ENCODE measurements at places on chromosomes 11 and 22. TPM values are rescaled to one million over a fixed set of nuclear protein-coding genes. Genes with fewer than 3 reads are reported as not detected.

GRCh38 chr22:46579751-46580449 is 40.3 kb upstream of the GRAMD4 start:
- peaks cover 22% of the 10 kb centered on the region for H3K4me1 ChIP-seq
- H3K36me3 ChIP-seq: no peaks in the 10 kb centered on the region
- no peak overlapping the region for H3K4me3 ChIP-seq
- peaks cover 12% of the 10 kb centered on the region for H3K27me3 ChIP-seq

GRCh38 chr11:35029979-35030682 is 108.8 kb upstream of the CD44 start:
- DNase-seq: peak; percentile 20
- no peaks in the 10 kb centered on the region for H3K27me3 ChIP-seq
- no peaks in the 10 kb centered on the region for H3K36me3 ChIP-seq
- no peak overlapping the region for H3K27ac ChIP-seq

DNA sequence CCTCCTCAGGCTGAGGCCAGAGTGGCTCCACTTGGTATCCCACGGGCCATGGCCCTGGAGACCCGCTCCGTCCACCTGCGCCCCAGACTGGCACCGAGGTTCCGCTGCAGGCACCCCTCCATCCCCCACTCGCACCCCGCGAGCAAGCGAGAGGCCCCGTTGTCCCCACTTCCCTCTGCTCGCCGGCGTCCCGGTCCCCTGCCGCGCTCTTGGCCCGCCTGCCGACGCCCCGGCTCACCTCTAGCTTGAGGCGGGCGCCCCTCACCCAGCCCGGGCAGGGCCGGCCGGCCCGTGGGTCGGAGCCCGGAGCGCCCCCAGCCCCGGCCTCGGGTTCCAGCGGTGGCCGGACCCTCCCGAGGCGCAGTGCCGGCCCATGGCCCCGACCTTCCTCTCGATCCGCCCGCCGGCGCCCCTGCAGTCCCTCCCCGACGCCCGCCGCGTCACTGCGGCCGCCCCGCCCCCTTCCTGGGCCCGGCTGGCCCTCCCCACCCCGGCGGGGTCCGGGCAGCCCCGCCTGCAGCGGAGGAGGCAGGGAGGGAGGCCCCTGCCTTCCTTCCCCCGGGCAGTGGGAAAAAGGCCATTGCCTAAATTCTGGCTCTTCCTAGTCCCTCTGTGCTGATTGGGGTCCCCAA is at the start of gene PITPNM1:
PITPNM1 (minus strand) TSS at position 414 of the 632 bp plus-strand sequence. CDS start 1,183 bp downstream, outside the sequence.
- no peaks in the 10 kb centered on the region for H3K27me3 ChIP-seq
- peak within 1 kb of the TSS; percentile 55 for H3K27ac ChIP-seq

- peaks cover 27% of the 10 kb centered on the region for H3K4me1 ChIP-seq
- no peak overlapping the region for H3K4me3 ChIP-seq
- H3K27ac ChIP-seq: no peak overlapping the region
- no peaks in the 10 kb centered on the region for H3K36me3 ChIP-seq
Measured at GRCh38 chr11:117878939-117879475, 2.5 kb upstream of the FXYD6 start.

- H3K27ac ChIP-seq: peak overlapping the region; percentile 13
- H3K27me3 ChIP-seq: no peaks in the 10 kb centered on the region
- peaks cover 14% of the 10 kb centered on the region for H3K4me1 ChIP-seq
- H3K36me3 ChIP-seq: peaks cover 19% of the 10 kb centered on the region
Measured at GRCh38 chr11:119094816-119095065, 6.9 kb downstream of the DPAGT1 start.

DNA sequence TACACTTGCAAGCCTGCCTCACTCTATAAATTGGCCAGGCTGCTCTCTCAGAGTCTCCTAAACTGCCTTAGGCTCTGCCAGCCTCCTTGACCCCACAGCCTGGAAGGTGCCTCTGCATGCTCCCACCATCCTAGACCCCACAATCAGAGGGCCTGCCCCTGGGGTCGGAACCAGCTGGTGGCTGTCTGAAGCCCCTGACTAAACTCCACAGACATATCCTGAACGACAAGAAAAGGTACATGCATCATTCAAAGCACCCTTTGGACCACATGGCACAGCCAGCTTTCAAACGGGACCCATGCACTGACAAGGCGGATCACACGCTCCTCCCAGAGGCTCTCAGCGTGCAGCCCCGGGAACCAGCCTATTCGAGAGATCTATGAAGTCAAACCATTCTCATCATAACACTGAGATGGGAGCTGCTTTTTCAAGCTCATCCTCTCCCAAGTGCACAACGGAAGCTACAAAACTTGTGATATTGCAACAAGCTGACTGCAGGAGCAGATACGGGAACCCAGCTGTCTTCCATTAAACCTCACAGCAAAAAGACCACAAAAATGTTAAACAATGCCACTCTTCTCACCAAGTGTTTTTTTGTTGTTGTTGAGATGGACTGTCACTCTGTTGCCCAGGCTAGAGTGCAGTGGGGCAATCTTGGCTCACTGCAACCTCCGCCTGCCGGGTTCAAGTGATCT is 8.1 kb downstream of the SHANK2 start:
- peaks cover 75% of the 10 kb centered on the region for H3K4me1 ChIP-seq
- no peak for DNase-seq
- peak overlapping the region; percentile 99 for H3K27ac ChIP-seq
- 0 out of 2 replicates have a peak, but pooled peaks cover 5% of the 10 kb centered on the region for H3K36me3 ChIP-seq
- no peak overlapping the region for H3K4me3 ChIP-seq

Gene PRMT3
- 19.1 TPM for polyA plus RNA-seq

Gene WNT7B
- 0.17 TPM for polyA plus RNA-seq

All from GM23338 (cell line).